ENCODE measurements at places on chromosomes 5 and 9.
A peak's percentile ranks its signal among the peaks of the same experiment; 100 is the strongest.

- DNase-seq: no peak
Measured at GRCh38 chr9:131323629-131324028, 34.1 kb downstream of the PLPP7 start.

DNA sequence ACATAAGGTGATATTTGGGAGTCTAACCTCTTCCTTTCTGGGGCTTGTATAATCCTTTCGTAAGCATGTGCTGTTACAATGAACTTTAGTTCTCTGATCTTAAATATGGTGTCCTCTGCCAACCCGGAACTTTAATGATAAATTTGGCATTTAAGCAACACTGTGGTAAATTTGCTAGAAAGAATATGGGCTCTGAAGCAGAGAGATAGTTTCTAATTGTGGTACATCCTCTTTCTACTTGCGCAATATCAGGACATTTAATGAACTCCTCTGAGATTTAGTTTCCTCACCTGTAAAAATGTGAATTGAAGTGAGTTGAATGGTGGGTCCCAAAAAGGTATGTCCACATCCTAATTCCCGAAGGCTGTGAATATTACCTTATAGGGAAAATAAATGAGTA is 364.7 kb downstream of the CAAP1 start:
- DNase-seq: no peak

DNA sequence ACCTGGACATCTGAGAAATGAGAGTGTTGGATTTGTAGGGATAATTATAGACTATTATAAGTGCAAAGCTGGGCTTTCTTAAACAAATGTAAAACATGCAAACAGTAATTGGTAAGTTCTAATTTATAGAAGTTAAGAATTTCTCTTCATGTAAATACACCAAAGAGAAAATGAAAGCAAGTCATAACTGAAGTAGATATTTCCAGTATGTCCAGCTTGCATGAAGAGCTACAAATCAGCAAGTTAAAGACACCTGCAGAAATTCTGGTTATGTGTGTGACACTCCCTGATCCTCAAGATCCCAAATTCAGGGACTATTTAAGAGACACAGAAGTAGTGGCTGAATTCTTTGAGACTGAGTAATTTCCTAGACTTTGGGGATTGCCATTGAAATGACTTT is 308.9 kb downstream of the TLE4 start:
- DNase-seq: no peak

- DNase-seq: peak; percentile 42
Measured at GRCh38 chr5:181189363-181189961, 15.5 kb downstream of the TRIM7 start.

GRCh38 chr5:9544502-9545135 is 1.3 kb downstream of the SEMA5A start:
- peak; percentile 87 for DNase-seq

DNA sequence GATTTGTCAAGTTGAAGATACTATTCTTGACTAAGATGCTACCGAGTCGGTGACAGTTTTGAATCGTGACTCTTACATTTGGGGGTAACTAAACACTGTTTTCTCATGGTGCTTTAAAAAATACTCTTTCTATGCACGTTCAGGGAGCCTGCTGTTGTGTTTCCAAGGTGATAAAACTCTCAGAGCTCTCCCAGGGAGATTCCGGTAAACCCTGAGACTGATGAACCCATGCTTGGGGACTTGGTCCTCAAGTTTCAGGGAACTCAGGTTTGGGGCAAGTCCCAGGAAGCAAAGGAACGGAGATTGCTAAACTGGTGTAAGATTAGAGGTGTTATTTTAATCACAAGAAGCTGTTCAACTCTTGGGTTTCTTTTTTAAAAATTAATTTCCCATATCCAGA is 1.4 kb downstream of the GDA start:
- DNase-seq: peak; percentile 70

GRCh38 chr9:105710638-105711037 is 16.3 kb downstream of the TMEM38B start:
- DNase-seq: no peak

DNA sequence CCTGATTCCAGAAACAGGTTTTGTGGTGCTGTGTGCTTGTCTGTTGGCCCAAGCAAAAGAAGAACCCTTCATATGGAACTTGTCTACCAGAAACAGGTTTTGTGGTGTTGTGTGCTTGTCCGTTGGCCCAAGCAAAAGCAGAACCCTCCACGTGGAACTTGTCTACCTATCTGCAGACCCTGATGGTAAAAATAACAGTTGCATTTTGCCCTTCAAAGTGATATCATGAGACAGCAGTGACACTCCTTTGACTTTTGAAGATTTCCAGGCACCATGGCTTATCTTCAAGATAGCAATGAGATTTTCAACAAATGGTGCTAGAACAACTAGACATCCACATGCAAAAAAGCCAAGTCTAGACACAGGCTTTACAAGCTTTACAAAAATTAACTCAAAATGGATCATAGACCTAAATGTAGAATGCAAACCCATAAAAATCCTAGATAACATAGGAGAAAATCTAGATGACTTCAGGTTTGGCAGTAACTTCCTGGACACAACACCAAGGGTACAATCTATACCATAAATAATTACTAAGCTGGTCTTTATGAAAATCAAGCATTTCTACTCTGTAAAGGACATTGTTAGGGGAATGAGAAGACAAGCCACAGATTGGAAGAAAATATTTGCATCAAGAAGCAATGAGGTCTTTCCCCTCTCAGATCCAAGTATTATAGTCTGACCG is 16.8 kb downstream of the MACROH2A1 start:
- no peak for DNase-seq

- DNase-seq: peak; percentile 60
Measured at GRCh38 chr9:26263478-26263877, 585.2 kb upstream of the TUSC1 start.

DNA sequence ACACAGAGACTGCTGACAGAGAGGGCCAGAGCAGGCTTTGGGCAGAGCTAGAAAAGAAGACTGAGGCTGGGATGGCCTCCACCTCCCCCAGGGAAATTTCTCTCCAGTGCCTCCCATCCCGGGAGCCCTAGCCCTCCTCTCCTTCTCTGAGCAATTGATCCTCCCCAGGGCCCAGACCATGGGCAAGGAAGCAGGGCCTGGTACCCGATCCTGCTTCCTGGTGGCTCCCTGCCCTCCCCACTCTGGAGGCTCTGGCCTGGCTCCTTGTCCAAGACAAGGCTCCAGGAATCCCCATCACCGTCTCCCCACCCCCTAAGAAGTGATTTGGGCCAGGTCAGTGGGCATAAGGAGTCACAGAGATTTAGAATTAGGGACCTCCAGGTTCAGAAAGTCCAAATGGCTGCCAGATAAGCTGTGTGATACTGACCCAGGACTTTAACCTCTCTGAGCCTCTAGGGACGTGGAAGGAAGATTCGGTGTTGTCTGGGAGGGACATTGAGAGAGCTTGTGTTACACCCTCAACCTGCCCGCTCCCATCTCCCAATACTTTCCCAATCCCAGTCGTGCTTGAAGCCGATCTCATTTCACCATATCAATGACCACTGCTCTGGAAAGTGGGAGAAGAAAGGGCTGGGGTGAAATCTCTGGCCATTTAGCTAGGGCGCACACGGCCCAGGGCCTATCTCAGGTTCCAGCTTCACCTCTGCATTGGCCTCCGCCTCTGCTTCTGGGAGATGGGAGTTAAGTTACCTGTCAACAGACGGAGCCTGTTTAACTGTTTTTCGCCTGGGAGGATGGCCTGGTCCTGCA is 25.8 kb upstream of the KIF12 start:
- no peak for DNase-seq

- peak; percentile 76 for DNase-seq
Measured at GRCh38 chr5:65927503-65928321, 1.3 kb downstream of the ERBIN start.

- no peak for DNase-seq
Measured at GRCh38 chr9:129328355-129329042, 150.4 kb upstream of the IER5L start.

GRCh38 chr9:6811436-6811835 is 53.7 kb downstream of the KDM4C start:
- DNase-seq: no peak

Data from M059J (cell line).